ENCODE measurements at places on chromosomes 12 and 14.

DNA sequence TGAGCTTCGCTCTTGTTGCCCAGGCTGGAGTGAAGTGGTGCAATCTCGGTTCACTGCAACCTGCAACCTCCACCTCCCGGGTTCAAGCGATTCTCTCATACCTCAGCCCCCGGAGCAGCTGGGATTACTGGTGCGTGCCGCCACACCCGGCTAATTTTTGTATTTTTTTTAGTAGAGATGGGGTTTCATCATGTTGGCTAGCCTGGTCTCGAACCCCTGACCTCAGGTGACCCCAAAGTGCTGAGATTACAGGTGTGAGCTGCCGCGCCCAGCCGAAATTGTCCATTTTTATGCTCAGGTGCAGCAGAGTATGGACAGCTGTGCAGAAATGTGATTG is 19.2 kb upstream of the CYP46A1 start:
- no peak for DNase-seq

DNA sequence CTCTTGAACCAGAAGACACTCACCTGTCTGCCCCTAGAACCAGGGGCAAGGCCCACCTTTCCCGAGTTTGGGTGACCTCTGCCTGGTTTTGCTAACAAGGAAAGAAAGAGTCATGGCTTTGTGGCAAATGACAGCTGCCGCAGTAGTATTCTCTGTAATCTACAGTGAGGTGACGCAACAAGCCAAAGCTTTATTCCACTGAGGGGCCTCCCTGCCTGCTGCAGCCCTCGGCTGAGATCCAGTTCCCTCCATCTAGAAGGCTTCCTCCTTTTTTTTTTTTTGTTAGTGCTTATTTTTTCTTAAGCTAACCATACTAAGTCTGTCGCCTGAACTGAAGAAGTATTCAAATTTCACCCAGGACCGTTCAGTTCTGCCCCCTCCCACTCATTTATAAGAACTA is 142.3 kb upstream of the TMCC3 start:
- no peak for DNase-seq

DNA sequence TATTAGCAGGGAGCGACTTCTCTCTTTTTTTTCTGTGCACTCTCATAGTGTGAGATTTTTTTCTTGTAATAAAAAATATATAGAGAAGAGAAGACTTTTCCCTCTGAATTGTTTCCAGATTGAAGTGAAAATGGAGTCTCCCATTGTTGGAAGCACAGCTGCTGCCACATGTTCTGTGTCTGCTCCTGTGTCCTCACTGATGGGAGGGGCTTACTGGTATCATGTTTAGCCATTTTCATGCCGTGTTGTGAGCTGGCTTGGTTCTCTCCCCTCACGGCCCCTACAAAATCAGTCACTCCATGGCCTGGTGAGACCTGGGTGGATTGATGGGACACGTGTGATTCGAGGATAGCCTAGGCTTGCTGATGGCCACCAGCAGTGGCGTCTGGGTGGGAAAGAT is 379.7 kb upstream of the DDHD1 start:
- no peak for DNase-seq

DNA sequence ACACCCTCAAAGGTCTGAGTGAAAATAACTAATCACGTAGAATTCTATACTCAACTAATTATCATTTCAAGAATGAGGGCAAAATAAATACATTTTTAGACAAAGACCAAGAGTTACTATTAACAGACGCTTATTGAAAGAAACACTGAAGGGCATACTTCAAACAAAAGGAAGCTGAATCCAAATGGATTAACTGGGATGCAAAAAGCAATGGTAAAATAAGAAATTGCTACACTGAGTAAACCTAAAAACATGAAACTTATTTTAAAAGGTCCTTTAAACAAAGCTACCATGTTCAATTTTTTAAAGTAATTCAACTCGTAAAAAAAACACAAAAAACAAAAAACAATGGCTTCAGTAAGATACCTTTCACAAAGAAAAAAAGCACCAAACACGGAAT is 28.2 kb downstream of the LRP6 start:
- DNase-seq = no peak

DNA sequence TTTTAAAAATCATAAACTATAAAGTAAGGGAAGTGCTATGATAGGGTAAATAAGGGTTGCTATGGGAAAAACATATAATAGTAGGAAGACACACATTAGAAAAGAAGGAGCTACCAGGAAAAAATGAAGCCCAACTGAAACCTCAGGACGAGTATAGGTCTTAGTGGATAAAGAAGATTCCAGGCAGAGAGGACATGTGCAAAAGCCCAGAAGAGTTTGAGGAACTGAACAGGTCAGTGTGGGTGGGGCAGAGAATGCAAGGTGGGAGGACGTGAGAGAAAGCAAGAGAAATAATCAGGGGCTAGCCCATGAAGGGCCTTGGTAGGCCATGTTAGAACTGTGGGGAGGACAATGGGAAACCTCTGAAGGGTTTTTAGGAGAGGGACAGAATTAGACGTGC is 109.5 kb downstream of the DENND5B start:
- DNase-seq = no peak

DNA sequence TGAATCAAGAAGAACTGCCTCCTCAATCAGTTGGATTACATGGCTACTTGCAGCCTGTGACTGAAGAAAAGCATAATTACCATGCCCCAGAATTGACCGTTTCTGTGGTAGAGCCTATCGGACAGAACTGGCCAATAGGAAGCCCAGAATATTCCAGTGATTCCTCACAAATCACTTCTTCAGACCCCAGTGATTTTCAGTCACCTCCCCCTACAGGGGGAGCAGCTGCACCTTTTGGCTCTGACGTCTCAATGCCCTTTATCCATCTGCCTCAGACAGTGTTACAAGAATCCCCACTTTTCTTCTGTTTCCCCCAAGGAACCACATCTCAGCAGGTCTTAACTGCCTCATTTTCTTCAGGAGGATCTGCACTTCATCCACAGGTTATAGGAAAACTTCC is 80.8 kb downstream of the RAD52 start:
- DNase-seq = no peak

GRCh38 chr14:69685218-69685616 is 73.8 kb downstream of the SUSD6 start:
- DNase-seq = peak; percentile 59

DNA sequence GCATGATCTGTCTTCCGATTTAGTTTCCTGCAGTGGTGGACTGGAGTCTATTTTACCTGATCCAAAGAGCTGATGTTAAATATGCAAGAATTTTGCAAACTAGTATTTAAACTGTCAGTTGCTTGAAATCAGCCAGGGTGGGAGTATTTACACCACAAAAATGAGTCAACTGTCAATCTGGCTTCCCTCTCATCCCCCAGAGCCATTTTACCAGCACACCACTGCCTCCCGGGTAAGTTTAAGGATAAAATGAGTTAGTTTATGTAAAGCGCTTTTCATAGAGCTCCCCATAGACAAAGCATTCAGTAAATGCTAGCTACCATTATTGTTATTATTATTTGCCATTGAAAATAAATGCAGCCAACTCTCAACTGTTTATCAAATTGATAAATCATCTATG is 106.3 kb upstream of the FRMD6 start:
- no peak for DNase-seq

DNA sequence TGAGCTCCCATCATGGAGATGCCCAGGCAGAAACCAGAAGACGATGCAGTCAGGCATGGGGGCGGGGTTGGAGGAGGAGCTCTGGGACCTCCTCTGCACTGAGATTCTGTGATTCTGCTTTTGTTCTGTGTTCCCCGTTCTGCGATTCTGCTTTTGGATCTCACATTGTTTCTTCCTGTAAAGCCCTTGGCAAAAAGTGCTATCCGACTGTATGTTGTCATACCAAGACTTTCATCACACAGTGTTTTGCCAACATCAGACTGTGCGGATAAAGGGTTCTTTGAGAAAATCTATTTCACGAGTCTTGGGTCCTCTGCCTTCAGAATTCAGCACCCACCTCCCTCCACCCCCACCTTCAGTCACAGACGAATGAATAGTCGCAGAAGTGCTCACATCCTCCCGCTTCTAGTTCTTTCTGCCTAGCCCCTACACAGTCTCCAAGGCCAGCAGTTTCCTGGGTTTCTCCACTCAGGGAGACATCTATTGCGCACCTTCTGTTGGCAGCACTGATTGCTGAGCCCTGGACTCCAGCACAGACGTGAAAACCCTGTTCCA is 24.7 kb upstream of the PWP1 start:
- no peak for DNase-seq

DNA sequence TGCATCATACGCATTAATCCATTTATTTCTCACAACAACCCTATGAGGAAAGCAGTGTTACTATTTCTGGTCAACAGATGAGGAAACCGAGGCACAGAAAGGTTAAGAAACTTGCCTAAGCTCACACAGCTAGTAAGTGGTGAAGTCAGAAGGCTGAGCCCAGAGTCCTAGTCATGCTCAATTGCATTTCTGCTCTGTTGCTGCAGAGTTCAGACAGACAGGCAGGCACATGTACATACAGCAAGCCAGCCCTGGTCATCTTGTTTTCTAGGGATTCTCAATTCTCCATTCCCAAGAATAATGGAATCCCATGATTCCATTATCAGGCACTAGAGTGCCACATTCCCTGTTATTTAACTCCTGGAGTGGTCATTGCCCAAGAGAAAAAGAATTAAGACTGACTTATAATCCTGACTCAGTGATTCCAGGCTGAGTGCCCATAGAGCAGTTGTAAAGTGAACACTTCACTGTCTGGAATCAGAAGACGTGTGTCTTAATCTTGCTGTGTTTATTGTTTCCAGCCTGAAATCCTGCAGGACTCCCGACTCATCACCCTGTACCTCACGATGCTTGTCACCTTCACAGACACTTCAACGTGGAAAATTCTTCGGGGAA is 10.7 kb downstream of the UBE3B start:
- DNase-seq = no peak

- DNase-seq = no peak
Measured at GRCh38 chr14:40129159-40129558, 696.9 kb upstream of the FBXO33 start.

DNA sequence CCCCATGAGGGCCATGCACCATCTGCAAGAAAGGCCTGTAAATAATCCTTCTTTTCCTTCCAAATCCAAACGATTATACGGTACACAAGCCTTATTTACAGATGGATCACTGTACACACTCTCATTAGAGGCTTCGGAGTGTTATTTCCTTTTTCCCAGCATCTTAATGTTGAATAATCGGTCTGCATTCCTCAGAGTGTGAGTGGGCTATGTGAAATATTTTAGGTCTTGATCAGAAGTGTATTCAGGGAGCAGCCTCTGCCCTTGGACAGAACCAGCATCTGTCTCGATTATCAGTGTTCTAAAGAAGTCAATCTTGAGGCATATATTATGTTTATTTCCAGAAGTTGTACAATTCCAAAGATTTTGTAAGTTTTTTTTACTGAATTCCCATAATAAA is 340.6 kb downstream of the SEC23A start:
- no peak for DNase-seq

DNA sequence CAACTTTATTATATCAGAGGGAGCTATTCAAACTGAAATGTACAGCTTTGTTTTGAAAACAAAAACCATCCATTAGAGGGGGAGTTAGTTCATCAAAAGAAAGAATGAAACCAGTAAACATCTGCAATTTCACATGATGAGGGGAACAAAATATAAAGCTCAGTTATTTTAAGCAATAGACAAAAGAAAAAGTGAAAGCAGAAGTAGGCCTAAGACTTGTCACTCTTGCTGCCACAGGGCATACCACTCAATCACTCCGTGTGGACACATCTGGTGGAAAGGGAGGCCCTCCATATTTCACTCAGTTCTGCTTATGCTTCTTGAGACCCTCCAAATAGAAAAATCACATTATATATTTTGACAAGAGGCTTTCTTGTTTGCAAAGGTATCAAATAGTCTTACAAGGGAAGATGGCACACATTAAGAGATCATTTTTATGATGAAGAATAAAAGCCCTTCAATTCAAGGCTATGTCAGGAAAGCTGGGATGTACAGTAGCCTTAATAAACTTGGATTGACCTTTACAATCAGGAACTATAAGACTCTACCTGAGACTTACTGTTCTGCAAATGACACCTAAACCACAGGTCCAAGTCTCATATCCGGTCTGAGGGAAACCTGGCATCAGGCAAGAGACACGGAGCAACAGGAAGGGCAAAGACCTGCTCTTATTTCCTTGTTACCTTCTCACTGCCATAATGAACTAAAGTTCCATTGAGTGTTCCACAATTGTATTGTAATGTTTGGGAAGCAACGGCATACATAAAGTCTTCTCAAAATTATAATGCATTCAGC is 222.5 kb upstream of the GRIP1 start:
- no peak for DNase-seq

DNA sequence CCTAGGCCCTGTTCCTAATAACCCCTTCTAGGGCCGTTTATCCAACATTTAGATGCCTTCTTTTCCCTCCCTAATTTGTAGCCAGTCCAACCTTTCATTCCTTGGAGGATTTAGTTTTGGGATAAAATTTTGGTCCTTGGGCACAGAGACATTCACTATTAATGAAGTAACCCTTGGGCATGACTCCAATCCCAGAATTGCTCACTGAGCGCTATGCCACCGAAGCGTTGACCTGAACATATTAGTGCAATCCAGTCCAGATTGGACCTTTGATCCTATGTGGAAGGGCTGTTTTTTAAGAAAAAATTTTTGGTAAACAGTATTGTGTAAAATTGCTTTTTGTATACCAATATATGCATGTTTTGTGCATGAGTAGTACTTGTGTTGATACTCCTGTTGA is 10.0 kb downstream of the DACT1 start:
- no peak for DNase-seq

GRCh38 chr12:56634242-56634836 is 4.2 kb upstream of the BAZ2A start:
- DNase-seq = no peak

DNA sequence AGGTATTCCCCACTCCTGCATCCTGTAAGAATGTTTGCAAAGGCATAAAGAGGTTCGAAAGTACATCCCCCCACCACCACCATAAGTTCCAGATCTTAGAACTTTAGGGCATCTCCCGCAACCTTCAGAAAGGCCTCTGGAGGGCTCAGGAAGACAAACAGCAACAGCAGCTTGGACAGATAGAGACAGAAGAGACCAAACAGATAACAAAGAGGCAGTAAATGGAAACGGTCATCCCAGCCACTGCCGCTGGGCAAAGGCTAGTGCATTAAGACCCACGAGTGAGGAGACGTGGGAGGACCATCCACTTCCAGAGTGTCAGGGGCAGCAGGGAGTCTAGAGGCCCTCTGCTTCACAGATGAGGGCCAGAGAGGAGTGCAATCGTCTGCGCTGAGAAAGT is 124.3 kb downstream of the CRACR2A start:
- no peak for DNase-seq

- DNase-seq = no peak
Measured at GRCh38 chr12:50403001-50403440, 2.3 kb downstream of the LARP4 start.

DNA sequence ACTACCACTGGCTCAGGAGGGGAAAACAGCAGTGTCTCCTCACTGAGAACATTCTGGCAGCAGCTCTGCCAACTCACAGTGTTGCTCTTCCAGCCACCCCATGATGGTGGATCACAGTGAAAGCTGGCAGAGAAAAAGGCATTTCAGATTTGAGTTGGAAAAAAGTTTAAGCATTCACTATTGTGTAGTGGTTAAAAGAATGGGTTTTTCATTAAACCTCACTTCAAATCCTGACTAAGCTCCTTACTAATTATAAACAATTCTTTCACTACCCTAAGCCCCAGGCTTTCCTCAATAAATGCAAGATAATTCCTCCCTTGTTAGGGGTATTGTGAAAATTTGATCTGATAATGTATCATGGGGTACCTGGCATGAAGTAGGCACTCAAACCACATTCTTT is 518.1 kb downstream of the SNAPC1 start:
- no peak for DNase-seq

GRCh38 chr12:48789858-48790326 is 1.0 kb upstream of the ADCY6 start:
- DNase-seq = no peak

Data from stimulated activated CD4-positive, alpha-beta T cell treated with anti-CD3 and anti-CD28 coated beads, TNF-alpha, amount 100 ng/mL, for 4 hours (primary cell).